ENCODE measurements at places on chromosomes 4 and X. TPM values are rescaled to one million over a fixed set of nuclear protein-coding genes. Genes with fewer than 3 reads are reported as not detected.

PRDM8 gene
- total RNA-seq: 0.10 TPM

DNA sequence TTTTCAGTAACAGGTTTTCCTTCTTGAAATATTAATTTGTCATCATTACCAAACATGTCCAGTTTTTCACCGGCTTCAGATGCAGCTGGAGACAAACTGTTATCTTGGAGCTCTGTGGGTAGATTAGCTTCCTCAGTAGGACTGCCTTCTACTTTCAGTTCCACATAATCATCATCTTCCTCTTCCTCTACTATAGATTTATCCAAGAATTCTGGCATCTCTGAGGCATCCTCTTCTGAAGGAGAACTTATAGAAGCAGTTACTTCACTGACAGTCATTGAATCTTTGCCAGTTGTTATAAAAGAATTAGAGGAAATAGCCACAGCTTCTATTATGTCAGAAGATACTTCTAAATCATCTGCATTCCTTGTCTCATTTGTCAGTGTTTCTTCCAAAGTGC is 162.9 kb downstream of the LRBA start:
- DNase-seq: no peak
- peaks cover 32% of the 10 kb centered on the region for H3K36me3 ChIP-seq

ARMCX1 gene
- 38.6 TPM for total RNA-seq

DNA sequence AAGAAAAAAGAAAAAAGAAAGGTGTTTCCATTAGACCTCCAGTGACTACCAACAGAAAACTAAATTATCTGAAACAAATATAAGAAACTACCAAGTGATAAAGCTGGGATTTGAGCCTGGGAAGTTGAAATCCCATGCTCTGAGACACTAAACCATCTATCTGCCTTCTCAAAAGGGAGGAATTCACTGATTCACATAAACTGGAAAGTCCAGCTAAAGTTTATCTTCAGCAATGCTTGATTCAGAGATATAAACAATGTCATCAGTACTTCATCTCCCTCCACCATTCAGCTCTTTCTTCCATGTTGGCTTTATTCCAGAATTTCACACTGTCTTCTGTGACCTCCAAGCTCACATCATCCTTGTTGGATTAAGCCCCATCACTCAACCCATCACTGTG is 96.3 kb downstream of the IQCM start:
- H3K27me3 ChIP-seq: peaks cover 27% of the 10 kb centered on the region
- H3K27ac ChIP-seq: no peak overlapping the region
- H3K36me3 ChIP-seq: no peaks in the 10 kb centered on the region
- no peak overlapping the region for H3K4me3 ChIP-seq

DNA sequence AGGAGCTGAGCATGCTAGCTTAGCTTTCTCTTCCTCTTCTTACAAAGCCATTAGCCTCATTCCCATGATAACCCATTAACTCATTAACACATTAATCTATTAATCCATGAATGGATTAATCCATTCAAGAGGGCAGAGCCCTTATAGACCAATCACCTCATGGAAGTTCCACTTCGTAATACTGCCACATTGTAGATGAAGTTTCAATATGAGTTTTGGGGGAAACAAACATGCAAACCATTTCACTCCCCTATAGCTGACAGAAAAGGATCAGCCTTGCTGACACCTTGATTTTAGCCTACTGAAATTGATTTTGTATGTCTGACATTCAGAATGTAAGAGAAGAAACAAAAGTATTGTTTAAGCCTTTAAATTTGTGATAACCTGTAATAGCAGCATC is 251.8 kb upstream of the GALNTL6 start:
- peaks cover 8% of the 10 kb centered on the region for H3K27me3 ChIP-seq
- no peaks in the 10 kb centered on the region for H3K36me3 ChIP-seq
- no peaks in the 10 kb centered on the region for H3K4me1 ChIP-seq
- no peak overlapping the region for H3K27ac ChIP-seq
- H3K4me3 ChIP-seq: no peak overlapping the region

DNA sequence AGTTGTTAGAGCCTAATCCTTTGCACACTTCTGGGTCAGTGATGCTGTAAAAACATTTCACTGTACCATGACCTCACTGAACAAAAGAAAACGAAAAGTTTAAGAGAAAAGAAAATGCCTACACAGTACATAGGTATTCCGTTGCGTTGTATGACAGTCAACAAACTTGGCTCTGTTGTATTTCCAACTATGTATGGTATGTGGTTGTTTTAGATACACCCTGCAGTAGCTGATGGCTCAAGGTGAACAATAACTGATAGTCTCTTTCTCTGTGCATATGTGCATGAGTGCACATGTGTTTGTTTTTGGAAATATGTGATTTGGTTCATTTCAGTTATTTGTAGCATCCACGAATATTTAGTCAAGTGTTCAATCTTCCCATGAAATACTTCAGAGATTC is 176.0 kb downstream of the BMPR1B start:
- H3K4me1 ChIP-seq: peaks cover 45% of the 10 kb centered on the region
- no peak for DNase-seq
- H3K27me3 ChIP-seq: no peaks in the 10 kb centered on the region
- no peak overlapping the region for H3K4me3 ChIP-seq

- peaks cover 9% of the 10 kb centered on the region for H3K36me3 ChIP-seq
- no peak overlapping the region for H3K27ac ChIP-seq
- no peak for DNase-seq
- H3K4me1 ChIP-seq: no peaks in the 10 kb centered on the region
- no peak overlapping the region for H3K4me3 ChIP-seq
These were observed 280.1 kb downstream of the RAPGEF2 start for GRCh38 chr4:159382856-159383561.

CXCL10 gene
- not detected for total RNA-seq

DNA sequence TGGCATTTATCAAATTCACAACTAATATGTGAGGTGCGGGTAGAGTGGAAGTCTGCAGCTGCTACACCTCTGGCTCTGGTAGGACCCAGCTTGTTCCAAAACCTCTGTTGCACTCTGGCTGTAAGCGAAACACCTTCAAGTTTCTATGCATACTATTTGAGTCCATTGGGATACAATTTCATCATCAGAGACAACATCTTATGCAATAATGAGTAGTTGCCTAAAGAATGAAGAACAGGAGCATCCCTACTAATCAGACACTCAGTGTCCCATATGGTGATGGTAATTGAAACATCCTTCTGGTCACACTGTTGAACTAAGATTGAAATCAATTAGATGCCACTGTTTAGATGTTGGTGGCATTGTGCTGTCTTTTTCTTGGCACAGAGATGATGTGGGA is 178.4 kb downstream of the MGST2 start:
- no peak for DNase-seq
- no peaks in the 10 kb centered on the region for H3K4me1 ChIP-seq
- H3K27me3 ChIP-seq: peaks cover 5% of the 10 kb centered on the region
- no peak overlapping the region for H3K4me3 ChIP-seq
- no peak overlapping the region for H3K27ac ChIP-seq
- no peaks in the 10 kb centered on the region for H3K36me3 ChIP-seq

DNA sequence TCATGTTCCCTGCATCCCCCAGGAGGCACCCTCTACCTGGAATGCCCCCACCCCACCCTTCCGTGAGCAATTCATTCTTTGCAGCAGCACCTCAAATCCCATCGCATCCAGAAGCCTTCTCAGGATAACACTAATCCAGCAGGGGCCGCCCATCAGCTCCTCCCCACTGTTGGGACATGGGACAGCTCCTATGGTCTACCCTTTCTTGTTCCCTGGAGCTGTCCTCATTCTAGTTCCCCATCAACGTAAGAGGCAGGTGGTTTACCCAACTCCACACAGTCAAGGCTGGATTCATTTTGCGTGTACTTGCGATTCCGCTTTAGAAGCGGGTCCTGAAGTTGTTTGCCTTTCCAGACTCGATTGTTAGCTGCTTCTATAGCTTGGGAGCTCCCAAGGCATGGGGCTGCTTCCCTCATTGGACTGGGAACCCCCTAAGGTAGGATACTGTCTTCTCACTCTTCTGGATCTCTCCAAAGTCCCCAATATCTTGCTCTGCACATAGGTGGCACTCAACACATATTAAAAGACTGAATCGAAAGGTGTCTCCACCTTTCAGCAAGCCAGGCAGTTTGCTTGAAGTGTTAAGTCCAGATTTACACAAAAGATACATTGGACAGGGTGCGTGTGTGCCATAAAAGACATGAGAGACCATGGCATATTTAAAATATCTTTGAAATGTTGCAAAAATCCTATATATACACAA is 942 bp upstream of the APLN start:
- no peaks in the 10 kb centered on the region for H3K36me3 ChIP-seq
- H3K4me1 ChIP-seq: peaks cover 6% of the 10 kb centered on the region
- DNase-seq: peak; percentile 63
- no peak overlapping the region for H3K4me3 ChIP-seq
- no peak overlapping the region for H3K27ac ChIP-seq

DNA sequence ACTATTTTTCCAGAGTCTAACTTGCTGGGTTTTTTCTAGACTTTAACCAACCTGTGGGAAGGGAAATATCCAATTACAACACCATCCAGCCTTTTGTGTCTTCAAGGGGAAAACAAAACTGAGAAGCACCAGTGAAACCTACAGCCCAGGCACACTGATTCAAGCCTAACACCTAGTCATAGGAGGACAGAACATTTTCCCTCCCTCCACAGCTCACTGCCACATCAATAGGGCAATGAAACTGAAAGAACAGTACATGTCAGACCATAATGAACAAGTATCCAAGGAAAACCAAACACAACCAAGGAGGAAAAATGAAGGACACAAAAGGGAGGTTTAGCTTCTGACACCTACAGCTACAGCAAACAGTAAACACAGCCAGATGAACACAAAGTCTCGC is 17.6 kb downstream of the MAGEA8 start:
- peaks cover 5% of the 10 kb centered on the region for H3K27me3 ChIP-seq
- no peak for DNase-seq
- H3K27ac ChIP-seq: no peak overlapping the region
- H3K4me3 ChIP-seq: no peak overlapping the region
- H3K36me3 ChIP-seq: no peaks in the 10 kb centered on the region
- H3K4me1 ChIP-seq: no peaks in the 10 kb centered on the region

GPRASP1 gene
- 3.5 TPM for total RNA-seq

FRAS1 gene
- 0.89 TPM for total RNA-seq

GUCY1A1 gene
- 11.5 TPM for total RNA-seq

Data from osteocyte (in vitro differentiated cells).